ENCODE measurements at places on chromosomes 3 and 15.

DNA sequence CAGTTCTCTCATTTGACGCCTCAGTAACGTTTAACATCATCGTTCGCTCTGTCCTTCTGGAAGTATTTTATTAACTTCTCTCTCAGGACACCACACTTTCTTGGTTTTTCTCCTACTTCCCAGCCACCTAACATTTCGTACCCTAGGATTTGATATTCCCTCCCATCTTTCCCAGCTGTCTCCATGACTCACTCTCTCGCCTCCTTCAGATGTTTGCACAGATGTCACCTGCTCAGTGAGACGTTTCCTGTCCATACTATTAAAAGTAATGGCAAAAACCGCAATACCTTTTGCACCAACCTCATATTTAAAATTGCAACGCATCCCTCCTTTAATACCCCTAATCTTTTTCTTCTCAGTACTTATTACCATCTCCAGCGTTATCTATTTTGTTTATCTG, 62.1 kb upstream of the SPRED1 start:
- no peak for DNase-seq

GRCh38 chr3:100710261-100710968, 1.1 kb downstream of the TFG start:
- DNase-seq = peak; percentile 80

GRCh38 chr3:8206971-8207617, 294.5 kb upstream of the LMCD1 start:
- no peak for DNase-seq

DNA sequence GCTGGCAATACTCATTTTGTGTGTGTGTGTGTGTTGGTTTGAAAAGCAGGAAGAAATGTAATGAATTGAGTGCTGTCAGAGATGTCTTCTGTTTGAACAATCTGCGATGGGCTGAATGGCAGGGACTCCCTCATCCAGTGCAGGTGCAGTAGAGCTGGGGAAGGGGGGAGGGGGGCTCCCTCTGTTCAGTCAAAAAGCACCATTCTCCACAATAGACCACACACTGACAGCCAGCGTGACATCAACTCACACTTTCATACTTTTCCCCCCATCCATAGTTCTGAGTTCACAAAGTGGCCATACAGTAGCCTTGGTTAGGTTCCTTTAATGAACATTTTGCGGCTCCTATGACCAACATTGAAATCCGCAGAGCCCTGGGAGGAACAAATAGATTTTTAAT, 10.4 kb downstream of the SOX2 start:
- no peak for DNase-seq

DNA sequence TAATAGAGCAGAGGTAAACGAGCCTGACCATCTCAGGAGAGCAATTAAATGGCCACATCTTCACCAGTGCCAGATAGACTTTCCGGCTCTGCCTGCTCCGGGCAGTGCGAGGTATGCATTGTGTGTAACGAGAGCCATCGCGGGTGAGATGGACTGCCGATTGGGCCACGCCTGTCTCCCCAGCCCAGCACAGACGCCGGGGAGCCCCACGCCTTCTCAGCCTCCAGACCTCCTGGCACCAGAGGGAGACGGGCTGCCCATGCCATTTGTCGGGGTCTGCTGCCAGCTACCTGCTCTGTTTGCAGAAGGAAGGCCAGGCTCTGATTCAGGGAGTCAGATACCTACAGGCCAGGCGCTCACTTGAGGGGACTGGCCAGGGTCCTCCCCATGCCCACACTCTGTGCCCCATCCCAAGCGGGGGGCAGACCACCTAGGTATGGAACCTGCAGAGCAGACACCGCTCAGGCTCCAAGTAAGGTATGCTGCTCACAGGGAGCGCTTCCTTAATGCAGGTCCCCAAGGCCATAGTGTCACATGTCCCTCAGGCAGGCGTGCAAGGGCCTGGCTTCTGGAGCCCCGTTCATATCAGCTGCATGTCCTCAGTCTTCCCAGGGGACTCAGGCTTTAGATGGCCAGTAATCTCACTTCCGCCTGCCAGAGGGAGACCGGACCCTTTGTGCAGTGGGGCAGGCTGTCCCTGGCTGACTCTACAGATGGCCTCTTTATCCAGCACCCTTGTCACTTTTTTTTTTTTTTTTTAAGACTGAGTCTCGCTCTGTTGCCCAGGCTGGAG, 62.2 kb downstream of the DNAJB8 start:
- DNase-seq = no peak

GRCh38 chr3:195886181-195887141, 21.9 kb downstream of the TNK2 start:
- DNase-seq = no peak

- no peak for DNase-seq
Measured at GRCh38 chr3:188421151-188421821, 267.3 kb downstream of the LPP start.

DNA sequence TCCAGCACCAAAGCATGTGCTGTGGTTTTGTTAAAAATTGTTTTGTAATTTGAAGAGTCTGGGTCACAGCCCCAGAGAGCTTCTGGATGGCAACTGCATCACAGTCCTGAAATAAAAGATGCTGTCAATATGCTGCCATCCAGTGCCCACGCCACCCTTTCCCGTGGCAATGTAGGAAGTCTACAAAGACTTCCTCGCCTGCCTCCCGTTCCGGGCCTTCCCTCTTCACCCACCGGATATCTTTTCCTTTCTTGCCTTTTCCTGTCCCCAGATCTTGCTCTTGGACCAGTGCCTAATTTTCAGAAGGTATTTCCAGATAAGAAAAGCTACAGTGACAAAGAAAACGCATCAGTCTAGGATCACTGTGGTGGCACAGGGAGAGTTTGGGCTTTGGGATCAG, 85.3 kb upstream of the RNU6-1 start:
- DNase-seq = no peak

- DNase-seq = no peak
Measured at GRCh38 chr3:9214185-9214584, 35.3 kb downstream of the SRGAP3 start.

DNA sequence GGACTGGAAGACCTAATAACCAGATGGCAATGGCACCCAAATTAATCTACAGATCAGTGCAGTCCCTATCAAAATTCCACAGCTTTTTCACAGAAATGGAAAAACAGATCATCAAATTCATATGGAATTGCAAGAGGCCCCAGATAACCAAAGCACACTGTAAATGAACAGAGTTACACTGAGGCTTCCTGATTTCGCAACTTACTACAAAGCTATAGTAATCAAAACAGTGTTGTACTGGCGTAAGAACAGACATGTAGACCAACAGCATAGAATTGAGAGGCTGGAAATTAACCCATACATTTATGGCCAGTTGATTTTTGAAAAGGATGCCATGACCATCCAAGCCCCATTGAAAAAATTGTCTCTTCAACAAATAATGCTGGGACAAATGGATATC, 16.2 kb downstream of the XPC start:
- no peak for DNase-seq

- no peak for DNase-seq
Measured at GRCh38 chr3:161305095-161305991, 66.0 kb downstream of the SPTSSB start.

DNA sequence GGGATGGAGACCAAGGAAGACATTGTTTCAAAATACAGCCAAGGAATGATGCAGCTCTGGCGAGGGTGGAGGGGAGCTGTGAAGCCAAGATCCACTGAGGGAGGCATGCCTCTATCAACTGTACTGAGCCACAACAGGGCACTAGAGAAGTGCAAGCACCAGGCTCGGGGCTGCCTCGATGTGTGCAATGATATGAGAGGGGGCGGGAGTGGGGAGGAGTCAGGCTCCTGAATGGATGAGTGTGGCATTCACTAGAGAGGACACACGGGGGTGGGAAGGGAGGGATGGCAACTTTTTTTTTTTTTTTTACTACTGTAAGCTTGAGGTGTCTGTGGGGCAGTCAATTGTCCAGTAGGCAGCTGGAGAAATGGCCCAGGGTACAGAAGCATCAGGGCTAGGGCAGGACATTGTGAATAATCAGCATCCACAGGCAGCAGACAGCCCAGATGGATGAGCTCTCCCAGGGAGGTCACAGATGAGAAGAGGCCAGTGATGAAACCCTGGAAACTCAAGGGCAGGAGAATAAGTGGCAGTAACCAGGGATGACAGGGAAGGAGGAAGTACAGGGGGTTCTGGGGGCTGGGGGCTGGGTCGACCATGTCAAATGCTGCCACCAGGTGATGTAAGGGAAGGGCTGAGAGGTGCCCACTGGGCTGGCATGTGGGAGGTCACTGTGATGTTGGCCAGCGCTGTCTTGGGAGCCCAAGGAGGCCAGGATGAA, 5.9 kb downstream of the STOML1 start:
- no peak for DNase-seq

- DNase-seq = no peak
Measured at GRCh38 chr3:74402821-74403220, 211.6 kb downstream of the CNTN3 start.

- peak; percentile 30 for DNase-seq
Measured at GRCh38 chr3:138461246-138461645, 26.8 kb downstream of the ESYT3 start.

DNA sequence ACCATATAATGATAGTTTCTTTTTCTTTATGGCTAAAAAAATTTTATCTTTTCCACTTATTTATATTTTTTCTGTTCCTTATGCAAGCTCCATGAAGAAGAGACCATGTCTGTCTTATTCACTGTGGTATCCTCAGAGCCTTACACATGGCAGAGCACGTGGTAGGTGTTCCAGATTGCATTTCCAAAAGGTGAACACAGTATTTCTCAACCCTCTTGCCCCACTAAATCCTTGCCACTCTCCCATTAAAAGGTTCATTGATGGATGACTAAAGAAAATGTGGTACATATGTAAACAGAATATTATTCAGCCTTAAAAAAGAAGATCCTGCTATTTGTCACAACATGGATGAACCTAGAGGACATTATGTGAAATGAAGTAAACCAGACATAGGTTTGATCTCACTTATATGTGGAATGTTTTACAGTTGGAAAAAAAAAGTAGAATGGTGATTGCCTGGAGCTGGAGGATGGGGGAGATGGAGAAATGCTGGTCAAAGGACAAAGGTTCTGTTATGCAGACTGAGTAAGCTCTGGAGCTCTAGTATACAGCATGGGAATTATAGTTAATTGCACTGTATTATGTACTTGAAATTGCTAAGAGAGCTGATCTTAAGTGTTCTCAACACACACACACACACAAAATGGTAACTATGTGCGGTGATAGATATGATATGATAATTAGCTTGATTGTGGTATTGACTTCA, 266.7 kb downstream of the CNTN3 start:
- no peak for DNase-seq

DNA sequence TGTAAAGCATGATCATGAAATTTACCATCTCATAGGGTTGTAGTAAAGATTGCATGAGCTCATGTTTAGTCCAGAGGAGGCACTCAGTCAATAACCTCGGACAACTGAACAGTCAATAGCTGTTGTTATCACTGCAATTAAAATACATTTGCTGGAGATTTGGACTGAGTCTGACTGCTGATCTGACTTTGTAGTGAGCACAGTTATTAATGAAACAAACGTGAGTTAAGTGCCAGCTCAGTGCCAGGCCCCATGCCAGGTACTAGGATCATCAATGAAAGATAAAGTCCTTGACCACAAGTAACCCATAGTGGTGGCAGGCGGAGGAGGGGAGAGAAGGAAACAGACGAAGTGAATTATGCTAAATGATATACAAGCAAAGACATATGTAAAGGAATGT, 43.7 kb upstream of the PRICKLE2 start:
- DNase-seq = no peak

- peak; percentile 59 for DNase-seq
Measured at GRCh38 chr15:101489237-101489598, 289 bp downstream of the PCSK6 start.

- DNase-seq = no peak
Measured at GRCh38 chr3:107661447-107662123, 138.8 kb downstream of the BBX start.

DNA sequence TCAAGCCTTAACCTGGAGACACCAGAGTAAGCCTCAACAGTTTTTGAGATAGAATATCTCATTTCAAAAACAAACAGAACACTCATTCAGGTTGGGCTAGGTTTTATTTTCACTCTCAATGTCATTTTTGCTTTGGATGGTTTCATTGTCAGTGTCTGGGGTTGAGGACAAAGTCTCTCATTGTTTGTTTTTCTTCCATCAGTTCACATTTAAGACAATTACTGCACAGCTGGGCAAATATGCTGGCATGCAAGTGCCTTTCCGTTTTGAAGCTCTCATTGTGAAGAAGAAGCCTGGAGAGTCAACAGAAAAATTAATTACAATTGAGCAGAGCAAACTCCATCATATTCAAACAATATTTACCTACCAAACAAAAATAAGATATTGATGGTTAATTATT, 1050.0 kb downstream of the TBL1XR1 start:
- DNase-seq = no peak

DNA sequence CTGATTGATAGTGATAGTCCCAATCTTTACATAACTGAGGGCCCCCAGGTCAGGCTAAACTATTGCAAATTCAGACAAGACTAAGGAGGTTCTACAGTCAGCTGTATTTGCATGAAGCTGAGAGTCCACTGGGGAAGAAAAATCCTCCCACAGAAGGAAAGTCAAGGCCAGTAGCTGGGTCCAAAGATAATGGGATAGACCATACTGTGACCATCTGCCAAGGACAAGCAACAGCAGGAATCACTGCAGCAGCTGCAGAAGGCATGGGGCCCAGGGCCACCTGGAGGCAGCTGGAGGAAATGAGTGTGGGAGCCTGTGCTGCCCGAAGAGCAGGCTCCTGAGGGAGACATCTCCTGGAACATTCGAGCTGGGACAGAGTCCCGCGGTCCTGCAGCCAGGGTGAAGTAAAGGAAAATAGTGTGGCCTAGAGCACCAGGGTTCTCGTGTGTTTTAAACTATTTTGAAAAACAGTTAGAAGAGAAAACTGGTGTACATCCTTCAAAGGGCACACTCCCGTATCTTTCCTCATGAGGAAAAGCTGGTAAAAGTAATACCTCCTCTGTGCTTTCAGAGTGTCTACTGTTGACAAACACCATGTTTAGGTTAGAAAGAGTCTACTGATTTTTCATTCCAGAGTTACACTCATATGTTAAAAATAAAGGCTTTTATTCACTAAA, 13.2 kb upstream of the TMEM212 start:
- no peak for DNase-seq

GRCh38 chr15:53611145-53611920, 148.1 kb downstream of the WDR72 start:
- DNase-seq = no peak

GRCh38 chr3:126936853-126937425, 46.0 kb upstream of the PLXNA1 start:
- no peak for DNase-seq

DNA sequence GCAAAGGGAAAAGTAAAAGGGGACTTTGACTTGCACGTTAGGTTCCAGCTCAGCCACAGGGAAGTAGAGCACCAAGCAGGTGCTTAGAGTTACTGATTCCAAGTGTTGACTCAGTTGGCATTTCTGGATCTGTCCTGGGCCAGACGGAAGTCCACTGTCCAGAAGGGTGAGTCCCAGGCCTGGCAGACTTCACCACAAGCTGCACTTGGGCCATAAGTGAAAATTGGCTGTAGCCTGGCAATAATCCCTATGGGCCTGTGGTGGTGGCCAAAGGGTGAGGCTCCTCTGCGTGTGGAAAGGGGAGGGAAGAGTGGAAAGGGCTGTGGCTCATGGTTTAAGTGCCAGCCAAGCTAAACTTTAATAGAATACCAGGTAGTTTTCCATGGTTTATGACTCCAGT, 121.5 kb downstream of the DTWD1 start:
- no peak for DNase-seq

Data from activated CD8-positive, alpha-beta memory T cell treated with anti-CD3 and anti-CD28 coated beads for 24 hours (primary cell).